ENCODE measurements at places on chromosomes 7 and 10. TPM values are rescaled to one million over a fixed set of nuclear protein-coding genes. Genes with fewer than 3 reads are reported as not detected.

GRCh38 chr7:2757361-2757903 is 69.4 kb downstream of the AMZ1 start:
- no peak for DNase-seq

- no peak for DNase-seq
These were observed 76.6 kb downstream of the SLC16A9 start for GRCh38 chr10:59633063-59633462.

DNA sequence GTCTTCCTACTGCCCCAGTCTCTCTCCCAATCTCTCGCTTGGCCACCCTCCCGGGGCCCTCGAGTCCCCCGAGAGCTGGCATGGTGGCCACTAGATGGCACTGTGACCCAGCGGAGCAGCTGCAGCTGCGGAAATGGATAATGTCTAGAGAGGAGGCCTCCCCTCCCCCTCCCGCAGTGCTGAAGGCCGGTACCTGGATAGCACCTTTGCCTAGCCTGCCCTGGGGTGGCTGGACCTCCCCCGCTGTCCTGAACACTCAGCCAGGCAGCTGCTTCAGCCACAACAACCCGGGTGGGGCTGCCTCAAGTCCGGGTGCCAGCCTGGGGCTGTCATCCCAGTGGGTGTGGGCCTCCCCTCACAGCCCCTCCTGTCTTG is 65.2 kb downstream of the GOLGA7B start:
- DNase-seq = no peak

- no peak for DNase-seq
These were observed 744 bp upstream of the EBF3 start for GRCh38 chr10:129964611-129965424.

DNA sequence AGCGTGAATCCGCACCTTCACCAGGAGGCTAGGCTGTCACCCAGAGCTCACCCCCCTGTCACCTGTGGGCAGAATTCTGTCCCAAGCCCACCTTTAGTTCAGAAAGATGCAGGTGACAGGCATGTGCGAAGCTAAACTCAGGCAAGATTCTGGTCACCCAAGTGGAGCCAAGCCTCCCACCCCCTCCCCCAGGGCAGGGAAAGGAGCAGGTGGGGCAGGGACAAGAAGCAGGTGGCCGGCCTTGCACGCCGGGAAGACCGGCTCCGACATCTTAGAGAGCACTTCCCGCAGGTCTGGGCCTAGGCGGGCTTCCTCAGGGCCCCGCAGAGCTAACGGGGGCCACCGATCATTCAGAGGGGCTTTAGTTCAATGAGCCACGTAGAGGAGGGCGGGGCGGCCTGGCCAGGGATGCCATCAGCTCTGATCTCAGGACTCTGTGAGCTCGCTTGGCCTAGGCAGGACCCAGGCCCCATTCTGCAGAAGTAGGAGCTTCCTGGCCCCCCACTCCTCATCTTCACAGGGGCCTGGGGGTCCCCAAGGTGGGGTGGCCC is 19.9 kb downstream of the UNCX start:
- DNase-seq = no peak

DNA sequence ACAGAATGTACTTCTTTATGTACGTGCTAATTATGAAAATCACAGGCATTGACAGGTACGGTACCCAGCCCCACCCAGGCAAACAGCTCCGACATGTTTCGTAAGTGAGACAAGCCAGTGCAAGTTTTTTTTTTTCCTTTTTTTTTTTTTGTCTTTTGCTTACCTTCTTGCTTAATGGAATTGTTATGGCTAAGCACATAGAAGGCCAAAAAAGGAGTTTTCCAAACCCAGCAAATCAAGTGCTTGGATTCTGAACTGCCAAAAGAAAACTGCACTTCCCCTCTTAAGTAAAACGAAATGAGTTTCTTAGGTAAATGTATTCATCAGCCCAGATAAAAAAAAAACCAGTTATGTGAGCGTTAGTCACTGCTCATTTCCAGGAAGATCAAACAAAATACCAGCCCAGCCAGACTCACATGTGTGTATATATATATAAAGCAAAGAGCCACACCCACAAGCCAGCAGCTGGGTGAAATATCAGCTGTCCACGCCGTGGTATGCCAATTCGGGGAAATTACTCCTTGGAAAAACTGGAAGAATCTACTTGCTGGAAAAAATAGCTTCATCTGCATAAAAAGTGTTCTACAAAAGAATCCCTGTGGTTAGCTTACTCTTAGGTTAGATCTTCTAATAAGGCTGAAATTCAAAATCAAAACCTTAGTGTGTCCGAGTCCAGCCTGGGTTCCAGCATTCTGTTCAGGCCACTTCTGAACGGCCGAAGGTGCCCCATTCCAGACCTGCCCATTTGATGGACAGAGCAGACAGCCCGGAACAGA is 8.0 kb downstream of the KLF6 start:
- DNase-seq = peak; percentile 58

GRCh38 chr10:32942081-32942480 is 15.9 kb downstream of the ITGB1 start:
- no peak for DNase-seq

- DNase-seq = no peak
These were observed 51.5 kb downstream of the DNAJB6 start for GRCh38 chr7:157388301-157388700.

DNA sequence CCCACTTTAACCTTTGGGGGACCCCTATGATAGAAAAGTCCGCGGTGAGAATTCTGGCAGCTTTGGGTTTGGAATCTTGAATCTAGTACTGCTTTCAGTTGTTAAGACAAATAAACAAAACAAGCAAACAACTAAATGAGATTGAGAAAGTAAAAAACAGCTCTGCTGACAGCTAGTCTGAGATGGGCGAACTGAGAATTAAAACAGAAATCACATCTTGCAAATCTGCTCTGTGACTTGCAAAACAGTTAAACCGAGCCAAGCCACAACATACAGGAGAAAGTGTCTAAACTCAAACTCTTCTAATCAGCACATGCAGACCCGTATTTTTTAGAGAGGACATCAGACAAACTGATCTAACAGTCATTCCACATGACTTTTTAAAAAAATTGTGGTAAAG is 110.4 kb downstream of the SH2D4B start:
- DNase-seq = no peak

- DNase-seq = no peak
These were observed 3.7 kb downstream of the ZSWIM8 start for GRCh38 chr10:73788864-73789658.

DNA sequence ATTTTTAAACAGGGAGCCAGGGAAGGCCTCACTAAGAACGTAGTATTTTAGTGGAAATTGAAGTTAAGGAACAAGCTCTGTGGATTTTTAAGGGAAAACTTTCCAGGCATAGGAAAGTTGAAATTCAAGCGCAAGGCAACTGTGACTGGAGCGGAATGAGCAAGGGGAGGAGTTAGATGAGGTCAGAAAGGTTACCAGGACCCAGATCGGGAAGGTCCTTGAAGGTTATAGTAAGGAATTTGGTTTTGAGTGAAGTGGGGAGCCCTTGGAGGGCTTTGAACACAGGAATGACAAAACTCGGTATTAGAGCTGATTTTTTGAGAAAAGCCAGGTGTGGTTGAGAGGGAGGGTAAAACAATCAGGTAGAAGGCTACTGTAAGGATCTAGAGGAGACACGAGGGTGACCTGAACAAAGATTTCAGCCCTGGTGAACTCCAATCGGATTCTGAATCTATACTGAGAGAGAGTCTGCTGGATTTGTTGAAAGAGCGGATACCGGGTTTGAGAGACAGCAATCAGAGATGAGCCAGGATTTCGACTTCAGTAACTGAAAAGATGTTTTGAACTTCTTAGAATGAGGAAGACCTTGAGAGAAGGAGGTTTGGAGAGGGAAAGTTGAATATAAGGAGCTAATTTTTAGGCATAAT is 1013.9 kb downstream of the NRG3 start:
- DNase-seq = no peak

GRCh38 chr10:108425283-108425964 is 1260.9 kb upstream of the SORCS1 start:
- no peak for DNase-seq

- DNase-seq = no peak
These were observed 18.5 kb upstream of the EVX1 start for GRCh38 chr7:27223941-27224575.

GRCh38 chr10:119658274-119658673 is 7.1 kb downstream of the BAG3 start:
- DNase-seq = no peak

- no peak for DNase-seq
These were observed 124.9 kb upstream of the TCERG1L start for GRCh38 chr10:131436458-131436857.

- DNase-seq = no peak
These were observed 27.9 kb upstream of the CHCHD3 start for GRCh38 chr7:133109816-133110215.

GRCh38 chr7:151207315-151207714 is 3.0 kb downstream of the H2BK1 start:
- no peak for DNase-seq

Gene FAM20C
- 18.5 TPM for total RNA-seq

Gene NPSR1
- not detected for total RNA-seq

Gene COL26A1
- total RNA-seq = not detected

Gene C7orf57
- total RNA-seq = 0.64 TPM

Gene GRM3
- total RNA-seq = not detected

Measured in glomerular endothelial cell (primary cell).